SK-N-DZ (cell line): ENCODE measurements at places on chromosomes 2 and 18.

GRCh38 chr18:12159446-12159845 lies 65.8 kb downstream of the ANKRD62 start:
- no peak for DNase-seq

DNA sequence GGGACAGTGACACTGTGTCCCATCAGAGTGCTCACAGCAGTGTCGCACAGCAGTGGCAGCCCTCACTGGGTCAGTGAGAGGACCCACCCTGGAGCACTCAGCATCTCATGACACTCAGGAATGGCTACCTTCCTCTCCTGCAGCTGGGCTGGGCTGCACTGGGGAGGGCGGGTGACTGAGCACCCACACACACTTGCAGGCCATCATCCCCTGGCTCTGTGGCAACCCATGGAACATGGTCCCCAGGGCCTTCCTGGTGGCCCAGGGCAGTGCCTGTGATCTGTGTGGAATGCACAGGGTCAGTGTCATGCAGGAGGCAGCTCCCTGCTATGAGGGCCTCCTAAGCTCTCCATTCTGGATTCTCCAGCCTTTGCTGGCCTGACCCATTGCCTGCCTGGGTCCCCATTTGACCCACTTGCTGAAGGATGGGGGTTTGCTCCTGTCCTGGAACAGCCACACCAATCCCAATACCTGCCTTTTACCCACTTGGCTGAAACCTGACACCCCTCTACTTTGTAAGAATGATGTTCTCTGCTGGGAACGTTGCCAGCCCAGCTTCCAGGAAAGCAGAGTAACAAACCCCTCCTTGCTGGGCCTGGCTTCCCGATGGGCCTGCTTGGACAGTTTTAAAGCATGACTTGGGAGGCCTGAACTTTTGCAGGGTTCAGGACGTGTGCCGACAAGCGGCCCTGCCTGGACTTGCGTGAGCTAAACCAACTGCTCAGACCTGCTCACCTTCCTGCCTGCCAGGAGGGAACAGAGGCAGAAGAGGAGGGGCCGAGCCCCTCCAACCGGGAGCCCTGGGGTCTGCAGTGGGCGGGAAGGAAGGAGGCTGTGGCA lies 13.7 kb downstream of the HS6ST1 start:
- peak; percentile 42 for DNase-seq

DNA sequence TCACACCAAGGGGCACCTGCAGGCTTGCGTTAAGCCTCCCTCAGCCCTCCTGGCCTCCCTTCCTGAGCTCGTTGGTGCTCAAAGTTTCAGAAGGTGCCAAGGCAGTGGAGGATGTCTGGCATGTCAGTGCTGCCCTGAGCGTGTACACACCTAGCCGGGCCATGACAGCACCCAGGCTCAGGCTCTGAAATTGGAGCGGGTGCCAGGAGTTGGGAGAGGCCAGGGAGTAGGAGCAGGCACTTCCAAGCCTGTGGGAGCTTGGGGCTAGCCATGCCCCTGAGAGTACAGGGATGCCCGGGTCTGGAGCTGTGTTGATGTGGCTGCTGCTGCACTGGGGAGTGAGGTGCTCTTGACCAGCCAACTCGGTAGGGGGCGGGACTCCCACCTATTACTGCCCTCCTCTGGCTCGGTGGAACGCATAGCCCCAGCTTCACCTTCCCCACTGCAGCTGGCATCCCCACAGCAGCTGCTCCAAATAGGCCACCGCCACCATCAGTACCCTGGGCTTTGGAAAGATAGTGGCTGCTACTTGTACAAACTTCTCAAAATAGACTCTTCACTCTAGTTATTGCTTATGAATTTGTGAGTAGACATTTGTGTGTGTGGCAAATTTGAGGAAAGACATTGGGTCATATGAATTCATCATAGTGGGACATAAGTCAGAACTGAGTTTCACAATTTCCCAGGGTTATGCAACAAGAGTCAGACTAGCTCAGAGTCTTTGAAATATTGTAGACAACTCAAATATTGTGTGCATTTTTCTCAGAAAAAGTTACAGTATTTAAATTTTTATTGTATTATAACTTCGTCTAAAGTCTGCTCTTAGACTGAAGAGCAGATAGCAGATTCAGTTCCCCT lies 6.8 kb upstream of the PCARE start:
- DNase-seq = no peak

GRCh38 chr18:44602380-44602779 lies 78.3 kb upstream of the SETBP1 start:
- no peak for DNase-seq

DNA sequence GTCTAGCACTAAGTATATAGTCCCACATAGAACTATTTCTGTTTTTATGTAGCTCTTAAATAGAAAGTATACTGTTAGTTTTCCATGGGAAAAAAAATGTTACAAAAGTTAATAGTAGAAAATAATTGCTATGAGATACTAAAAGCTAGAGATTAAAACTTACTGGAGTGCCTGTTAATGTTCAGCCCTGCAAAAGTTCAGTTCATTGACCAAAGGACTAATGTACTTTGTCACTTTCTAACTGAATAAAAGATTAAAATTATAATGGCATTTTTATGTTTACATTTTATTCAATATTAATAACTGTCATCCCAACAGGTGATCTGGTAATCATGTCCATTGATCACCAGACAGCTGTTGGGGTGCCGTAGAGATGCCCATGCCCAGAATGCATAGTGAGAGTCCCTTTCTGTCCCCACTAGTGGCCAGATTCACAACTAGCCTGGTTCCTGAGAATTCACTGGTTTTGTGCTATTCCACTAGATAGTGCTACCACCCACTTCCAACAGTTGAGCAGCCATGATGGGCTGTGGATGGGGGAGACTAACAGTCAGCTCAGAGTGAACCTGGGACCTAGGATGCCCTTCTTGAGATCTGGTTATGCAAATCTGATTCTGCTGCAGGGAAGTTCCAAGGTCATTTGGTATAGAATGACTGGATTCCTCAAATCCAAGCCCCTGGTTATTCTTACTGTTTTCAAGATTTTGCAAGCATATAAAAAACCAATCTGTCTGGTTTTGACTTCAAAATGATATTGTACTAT lies 57.8 kb downstream of the AFTPH start:
- DNase-seq = no peak

DNA sequence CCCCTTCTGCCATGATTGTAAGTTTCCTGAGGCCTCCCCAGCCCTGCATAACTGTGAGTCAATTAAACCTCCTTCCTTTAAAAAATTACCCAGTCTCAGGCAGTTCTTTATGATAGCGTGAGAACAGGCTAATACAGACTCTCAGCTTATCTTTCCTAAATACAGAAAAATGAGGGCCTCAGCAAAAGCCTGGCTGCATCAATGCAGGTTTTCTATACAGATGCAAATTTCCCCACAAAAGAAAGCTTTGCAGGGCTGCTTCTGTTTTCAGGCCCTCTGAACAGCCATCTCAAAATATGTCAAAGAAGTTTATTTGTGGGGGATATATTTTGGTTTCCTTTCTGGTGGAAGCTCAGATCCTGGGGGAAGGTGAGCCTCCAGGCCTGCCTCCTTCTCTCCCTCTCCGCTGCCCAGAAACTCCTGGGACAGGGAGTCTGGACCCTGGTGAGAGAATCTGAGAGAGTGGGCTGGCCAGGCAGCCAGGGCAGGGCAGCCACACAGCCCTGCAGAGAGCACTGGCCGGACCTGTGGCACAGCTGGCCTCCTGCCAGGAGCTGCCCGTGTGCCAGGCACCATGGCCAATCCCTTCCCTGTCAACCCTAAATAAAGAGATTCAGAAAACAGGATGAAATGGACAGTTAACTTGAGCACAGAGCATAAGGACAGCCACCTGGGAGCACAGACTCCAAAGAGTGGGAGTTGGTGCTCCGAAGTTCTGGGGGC lies 21.6 kb upstream of the AGXT start:
- no peak for DNase-seq

- DNase-seq = no peak
These were observed 38.9 kb downstream of the ZNF532 start for GRCh38 chr18:58903533-58903932.

GRCh38 chr2:71691747-71692441 lies 238.5 kb downstream of the DYSF start:
- no peak for DNase-seq

GRCh38 chr2:55014962-55015939 lies 35.0 kb downstream of the RTN4 start:
- DNase-seq = peak; percentile 64
